ENCODE measurements at places on chromosomes 6 and 20.

DNA sequence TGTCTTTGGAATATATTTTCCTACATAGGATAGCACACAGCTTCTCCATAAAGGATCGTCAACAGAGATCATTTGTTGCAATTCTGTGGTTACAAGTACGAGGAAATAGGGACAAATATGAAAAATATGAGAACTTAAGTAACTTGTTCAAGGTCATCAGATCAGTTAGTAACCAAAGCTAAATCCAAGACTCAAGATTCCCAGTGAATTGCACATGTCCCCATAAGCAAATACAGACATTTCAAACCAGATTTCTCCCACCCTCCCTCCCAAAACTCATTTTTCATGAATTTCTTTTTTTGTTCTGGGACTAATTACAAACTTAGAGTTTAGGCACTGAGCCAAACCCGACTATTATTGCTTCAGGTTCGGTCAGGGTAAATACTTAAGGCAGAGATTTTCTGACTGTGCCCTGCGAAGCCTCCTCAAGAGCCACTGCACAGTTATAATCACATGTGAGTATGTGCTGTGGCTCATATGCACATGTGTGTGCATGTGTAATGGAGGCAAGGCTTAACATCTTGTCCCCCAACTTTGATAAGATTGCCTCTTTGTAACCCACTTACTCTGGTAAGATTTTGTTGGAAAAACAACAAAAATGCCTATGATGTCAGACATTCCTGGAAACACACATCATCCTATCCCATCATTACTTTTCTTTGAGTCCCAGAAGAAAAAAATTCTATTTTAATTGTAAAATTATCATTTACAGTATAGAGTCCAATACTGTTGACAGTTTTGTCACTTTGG lies 216.2 kb downstream of the CD83 start:
- no peak for DNase-seq

DNA sequence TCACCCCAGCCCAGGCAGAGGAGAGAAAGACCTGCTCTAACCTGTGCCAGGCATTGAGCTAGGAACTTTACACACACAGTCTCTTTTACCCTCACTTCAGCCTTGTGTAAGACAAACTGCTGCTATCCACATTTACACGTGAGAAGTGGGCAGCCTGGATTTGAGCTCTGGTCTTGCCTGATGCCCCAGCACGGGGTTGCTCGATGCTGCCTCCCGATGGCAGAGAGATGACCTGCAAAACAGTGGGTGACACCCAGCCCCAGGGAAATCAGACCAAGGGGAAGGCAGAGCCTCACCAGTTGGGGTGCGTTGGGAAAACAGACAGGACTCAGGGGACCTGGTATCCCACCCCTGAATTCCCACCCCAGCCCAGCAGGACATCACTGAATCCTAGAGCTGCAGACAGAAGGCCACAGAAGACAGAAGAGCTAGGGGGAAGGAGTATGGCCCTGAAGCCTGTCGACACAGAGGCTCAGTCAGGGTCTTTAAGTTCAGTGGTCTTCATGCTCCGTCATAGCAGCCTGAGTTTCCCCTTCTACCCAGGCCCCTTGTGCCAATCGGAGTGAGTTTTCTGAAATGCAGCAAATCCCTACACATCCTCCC lies 990 bp downstream of the BPI start:
- DNase-seq: peak; percentile 15

DNA sequence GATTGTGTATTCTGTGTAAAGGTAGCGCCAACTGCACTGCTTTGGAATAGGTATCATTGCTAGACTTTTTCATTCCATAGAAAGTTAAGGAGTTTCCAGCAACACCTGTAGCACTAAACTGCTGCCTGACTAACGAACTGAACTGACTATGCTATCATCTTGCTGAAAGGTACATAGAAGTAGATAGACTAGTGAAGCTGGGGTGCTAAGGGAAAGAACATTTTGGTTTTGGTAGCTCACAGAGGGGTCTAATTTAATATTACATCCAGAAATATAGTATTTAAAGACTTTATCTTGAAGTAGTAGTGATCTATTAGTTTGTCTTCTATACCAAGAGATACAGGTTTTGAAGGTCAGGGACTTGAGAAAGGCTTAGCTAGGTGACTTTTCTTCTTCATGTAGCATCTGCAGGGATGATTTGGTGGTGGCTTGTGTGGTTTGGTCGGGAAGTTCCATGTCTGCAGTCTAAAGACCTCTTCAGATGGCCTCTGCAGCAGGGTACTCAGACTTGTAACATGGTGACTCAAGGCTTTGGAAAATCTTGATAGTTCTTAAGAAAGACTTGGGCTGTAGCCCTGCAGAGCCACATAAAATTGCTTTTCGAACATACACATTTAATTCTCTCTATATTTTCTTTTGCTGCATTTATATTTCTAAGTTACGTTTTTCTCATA lies 10.2 kb downstream of the SENP6 start:
- no peak for DNase-seq

GRCh38 chr20:56487216-56487615 lies 18.8 kb downstream of the RTF2 start:
- DNase-seq: no peak

DNA sequence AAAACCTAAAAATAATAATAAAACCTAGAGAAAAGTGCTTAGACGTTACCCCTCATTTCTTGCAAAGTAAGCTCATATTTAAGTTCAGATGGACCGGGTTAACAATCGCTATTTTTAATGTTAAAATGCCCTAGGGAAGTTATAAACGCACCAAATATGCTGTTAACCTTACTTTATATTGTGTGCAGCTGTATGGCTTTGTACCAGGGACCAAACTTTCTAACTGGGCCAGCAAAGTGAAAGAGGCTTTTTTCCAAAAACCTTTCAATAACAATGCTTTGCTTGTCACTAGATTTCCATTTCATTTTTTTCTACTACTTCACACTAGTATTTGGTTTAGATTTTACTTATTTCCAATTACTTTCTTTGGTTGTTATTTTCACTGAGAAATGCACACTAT lies 248.5 kb downstream of the FOXC1 start:
- no peak for DNase-seq

DNA sequence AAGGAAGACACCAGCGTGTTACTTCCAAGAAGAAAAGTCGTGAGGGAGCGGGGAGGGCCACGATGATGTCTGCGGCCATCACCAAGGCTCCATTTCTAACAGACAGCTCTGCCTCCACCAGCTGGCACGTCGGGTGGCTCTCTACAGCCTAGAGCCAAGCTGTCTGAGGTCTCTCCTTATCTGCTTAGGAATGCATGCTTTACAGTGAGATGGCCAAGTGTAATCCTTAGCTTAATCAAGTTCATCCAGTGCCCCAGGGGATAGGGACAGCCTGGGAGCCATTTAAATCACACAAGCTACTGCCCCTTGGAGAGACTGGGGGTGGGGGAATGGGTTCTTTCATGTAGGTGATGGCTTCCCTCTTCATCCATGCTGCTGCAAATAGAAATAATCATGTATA lies 213.8 kb upstream of the CST7 start:
- no peak for DNase-seq
